ENCODE measurements at places on chromosomes 1 and 21.

GRCh38 chr1:69673321-69673720 lies 105.6 kb downstream of the LRRC7 start:
- DNase-seq: no peak

DNA sequence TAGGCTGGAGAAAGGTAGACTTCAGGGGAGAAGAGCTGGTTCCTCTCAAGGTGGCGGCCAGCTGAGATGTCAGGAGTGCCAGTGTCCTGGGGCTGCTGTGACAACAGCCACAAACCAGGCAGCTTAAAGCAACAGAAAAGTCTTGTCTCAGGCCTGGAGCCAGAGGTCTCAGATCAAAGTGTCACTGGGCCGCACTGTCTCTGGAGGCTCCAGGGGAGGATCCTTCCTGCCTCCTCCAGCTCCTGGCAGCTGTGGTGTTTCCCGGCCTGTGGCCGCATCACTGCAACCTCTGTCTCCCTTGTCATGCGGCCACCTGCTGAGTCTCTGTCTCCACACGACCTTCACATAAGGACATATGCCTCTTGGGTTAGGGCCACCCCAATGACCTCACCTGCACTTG lies 24.4 kb upstream of the TSPEAR start:
- no peak for DNase-seq

- no peak for DNase-seq
Measured at GRCh38 chr1:234127026-234127671, 222.7 kb downstream of the SLC35F3 start.

DNA sequence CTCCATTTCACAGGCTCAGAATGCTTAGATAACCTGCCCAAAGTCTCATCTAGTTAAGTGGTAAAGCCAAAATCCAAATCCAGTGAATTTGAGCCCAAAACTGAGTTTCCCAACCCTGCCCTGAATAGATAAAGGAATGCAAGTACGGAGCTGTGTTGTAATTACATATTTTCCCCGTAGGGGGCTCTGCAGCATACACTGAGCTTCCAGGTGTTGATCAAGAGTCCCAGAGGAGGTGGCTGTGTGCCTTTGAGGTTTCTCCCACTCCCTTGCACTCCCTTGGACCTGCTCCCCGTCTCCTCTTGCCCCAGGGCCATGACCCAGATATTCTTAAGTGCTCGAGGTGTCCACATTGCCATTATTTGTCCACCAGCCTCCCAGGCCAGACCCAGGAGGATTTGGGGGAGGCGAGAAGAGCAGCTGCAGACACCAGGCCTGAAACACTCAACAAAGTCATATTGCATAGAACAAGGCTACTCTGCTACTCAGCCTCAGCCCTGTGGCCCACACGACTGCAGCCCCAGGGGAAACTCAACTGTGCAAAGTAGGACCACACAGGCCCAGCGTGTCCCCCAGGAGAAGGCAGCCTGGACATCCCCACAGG lies 18.4 kb upstream of the LY9 start:
- no peak for DNase-seq

GRCh38 chr1:158227904-158228623 lies 26.2 kb upstream of the CD1A start:
- DNase-seq: no peak

DNA sequence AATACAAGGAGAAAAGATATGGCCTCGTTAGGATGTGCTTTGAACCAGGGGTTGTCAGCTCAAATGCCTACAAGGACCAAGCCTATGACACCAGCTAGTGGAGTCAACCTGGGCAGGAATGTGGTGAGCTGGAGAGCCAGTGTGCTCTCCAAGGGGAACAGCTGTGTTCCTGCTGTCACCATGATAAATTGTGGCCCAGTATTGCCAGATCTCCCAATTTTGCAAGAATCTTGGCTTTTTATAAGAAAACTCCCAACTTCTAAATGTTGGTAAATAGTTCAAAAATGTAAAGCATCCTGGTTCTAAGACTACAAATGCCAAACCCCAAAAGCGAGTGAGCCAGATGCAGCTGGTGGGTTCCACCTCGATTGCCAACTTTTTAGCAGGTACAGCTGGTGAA lies 391.1 kb downstream of the PLPP3 start:
- DNase-seq: no peak

- DNase-seq: peak; percentile 74
Measured at GRCh38 chr1:27659497-27660299, 12.3 kb downstream of the IFI6 start.

DNA sequence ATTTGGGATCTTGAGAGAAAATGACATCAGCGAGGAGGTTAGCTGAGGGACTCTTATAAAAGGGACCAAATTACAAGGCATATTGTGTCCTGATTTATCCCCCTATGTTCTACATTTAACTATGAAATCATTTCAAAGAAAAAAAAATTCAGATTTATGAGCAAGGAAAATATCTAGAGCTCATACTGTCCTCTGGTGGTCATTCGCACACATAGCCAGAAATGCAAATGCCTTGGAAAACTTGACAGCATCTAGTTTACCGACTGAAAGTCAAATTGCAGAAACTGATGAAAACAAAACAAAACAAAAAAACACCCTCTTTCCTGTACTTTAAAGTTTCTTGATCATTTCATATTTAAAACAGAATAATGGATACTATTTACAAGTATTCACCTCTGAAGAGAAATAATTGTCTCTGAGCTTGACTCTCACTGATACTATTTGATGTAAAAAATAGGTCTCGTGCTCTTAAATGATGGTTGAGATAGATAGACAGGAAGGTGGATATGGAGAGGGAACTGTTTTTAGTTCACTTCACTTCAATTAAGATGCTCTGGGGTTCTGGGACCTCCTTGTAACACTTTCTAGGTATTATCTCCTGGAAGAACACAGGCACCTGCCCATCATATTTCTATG lies 253.8 kb downstream of the PCP4 start:
- DNase-seq: no peak

DNA sequence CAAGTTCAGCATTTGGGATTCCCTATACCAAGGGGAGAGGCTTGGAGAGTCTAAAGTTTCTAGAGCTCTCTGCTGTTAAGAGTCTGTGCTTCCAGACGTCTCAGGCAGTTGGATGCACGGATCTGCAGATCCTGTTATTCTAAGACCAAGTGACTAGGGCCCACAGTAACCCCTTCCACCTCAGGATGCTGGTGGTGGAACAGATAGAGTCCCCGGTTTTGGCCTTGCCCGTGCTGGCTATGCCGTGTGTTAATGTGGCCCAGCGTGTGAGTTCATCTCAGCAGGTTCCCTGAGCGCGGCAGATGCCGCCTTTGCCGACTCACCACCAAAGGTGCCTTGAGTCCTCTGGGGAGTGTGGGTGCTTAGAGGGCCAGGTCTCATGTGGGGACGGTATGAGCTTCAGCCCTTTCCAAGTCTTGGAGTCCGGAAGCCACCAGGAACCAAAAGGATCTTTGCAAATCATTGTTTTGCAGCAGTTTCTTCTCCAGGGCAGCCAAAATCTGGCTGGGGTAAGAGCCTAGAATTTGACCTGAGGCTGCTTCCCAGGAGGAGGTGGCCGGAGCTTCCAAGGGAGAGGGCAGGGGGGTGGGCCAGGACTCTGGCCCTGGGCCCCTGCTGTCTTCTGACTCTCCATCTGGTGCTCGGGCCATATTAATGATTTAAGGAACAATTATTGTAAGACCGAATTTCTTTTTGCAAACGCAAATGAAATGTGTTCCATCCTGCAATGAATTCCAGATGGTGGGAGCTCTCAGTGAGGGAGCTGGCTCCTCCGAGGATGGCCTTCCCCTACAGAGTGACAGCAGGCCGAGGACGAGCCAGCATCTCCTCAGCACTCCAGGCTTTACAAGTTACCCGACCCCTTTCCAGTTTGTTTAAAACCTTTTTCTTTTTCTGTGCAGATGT lies 205.7 kb downstream of the FOXD2 start:
- no peak for DNase-seq

DNA sequence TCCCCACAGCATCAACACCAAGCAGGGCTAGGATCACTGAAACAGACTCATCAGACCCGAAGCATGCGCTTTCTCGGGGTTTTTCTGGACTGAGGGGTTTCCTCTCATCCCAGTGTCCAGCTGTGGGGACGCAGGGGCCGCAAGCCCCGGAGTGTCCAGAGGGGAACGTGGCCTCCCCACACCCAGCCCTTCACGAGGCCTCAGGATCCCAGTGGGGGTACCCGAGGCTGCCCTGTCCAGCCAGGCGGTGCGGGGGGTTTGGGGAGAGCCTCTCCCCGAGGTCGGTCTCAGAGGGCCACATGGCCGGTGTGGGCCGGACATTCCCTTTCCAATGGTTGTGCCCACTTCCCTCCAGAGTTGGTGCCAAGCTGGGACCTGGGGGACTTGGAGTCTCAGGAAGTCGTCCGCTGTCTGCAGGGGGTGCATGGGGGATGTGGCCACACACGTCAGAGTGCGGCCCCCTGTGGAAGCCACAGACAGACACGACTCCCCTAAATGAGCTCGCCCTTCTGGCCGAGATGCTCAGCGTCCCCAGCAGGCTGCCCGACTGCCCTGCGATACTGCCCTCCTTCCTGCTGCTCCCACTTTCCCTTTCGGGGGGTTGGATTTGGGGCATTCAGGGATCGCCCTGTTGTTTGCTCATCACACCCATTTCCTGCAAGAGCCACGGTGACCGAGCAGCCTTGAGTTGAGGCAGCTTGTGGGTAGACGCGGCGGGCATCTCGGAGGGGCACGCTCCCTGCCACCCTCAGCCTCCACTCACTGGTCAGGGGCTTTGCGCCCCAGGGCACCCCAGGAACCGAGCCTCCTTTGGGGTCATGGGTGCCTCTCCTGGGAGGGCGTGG lies 4.1 kb downstream of the COL6A1 start:
- DNase-seq: no peak

DNA sequence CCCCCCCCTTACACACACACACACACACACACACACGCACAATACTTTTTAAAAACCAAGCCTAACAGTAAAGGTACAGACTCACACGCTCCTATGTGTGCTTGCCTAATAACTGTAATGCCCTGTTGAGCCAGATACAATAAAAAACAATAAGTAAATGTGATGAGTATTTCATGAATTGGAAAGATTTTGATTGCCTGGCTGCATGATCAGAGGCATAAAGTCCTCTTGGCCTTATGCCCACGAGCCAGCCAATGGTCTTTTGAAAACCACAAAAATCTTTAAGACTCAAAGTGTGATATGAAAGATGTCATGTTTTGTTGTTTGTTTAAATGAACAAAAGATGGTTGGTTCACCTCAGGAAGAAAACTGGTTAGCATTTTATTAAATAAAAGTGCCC lies 441.9 kb upstream of the ZRANB2 start:
- DNase-seq: no peak

DNA sequence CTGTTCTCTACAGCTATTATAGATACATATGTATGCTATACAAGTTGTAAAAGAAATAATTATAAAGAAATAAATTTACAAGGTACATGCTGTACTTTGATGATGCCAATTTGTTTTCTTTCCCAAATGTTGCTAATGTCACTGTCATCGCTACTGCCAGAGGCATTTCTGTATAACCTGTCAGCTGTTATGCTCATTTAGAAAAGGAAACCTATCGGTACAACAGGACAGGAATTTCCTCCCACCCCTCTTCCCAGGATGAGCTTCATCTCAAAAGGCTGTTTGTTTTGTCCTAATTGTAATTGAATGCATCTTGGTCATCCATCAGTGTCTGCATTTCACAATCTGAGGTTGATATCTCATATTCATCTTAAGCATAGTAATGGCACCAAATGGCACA lies 975.7 kb downstream of the TTLL7 start:
- DNase-seq: no peak

- DNase-seq: no peak
Measured at GRCh38 chr1:223444411-223444810, 51.2 kb downstream of the CCDC185 start.

GRCh38 chr1:218171302-218171893 lies 113.7 kb upstream of the RRP15 start:
- no peak for DNase-seq

DNA sequence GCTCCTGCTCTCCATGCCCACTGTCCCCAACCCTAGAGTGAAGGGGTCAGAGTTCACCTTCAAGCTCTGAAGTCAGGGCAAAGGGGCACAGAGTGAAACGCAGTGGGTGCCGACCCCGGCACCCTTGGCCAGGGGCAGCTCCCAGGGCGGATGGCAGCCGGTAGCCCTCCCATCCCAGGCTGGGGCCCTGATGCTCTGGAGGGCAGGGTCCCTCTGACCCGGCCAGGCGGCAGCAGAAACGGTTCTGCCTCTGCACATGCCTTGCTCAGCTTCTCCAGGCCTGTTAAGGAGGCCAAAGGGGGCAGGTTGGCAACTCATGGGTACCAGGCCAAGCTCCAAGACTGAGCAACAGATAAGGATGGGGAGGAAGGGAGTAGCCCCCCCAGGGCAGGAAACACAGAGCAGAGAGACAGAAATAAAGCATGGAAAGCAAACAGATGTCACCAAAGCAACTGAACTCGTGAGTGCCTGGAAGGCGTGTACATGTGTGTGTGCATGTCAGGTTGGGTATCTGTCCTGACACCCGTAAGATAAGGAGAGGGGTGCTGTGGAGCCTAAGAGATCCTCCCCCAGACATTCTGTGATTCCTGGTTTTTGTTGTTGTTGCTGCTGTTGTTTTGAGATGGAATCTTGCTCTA lies 112.3 kb upstream of the IFFO2 start:
- peak; percentile 41 for DNase-seq

DNA sequence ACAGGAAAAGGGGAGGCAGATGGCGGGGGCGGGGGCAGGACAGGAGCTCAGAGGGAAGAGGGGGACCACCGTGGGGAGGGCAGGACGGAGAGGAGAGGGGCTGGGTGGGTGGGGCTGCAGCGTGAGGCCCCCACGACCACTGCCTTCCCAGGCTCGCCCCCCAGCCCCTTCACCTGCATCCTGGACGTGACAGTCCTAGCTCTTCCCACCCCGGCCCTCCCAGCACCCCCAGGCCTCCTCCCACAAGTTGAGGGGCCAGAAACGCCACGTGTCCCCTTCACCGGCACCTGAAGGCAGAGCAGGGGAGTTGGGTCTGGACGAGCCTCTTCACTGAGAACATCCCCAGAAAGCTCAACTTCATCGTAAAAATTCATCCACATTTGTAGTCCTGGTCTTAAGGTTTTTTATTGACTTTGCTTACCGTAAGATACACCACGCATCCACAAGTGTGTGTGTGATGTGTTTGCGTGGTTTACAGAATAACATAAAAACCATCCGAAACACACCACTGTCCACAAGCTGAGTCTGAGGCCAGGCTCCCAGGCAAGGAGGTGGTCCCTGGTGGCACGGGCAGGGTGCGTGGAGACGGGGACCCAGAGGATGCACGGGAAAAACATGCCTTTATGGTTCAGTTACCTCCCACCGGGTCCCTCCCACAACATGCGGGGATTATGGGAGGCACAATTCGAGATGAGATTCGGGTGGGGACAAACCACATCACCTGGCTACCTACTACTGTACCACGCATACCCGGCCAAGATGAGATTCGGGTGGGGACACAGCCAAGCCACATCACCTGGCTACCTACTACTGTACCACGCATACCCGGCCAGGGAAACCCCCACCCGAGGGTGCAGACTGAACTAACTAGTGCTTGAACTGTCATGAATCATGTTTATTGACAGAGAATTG lies 13.9 kb upstream of the COL18A1 start:
- no peak for DNase-seq

- DNase-seq: no peak
Measured at GRCh38 chr21:29064850-29065481, 8.5 kb downstream of the CCT8 start.

Measured in NCI-H226 (cell line).